EH (cell line): ENCODE measurements at places on chromosomes 2 and 18.
A peak's percentile ranks its signal among the peaks of the same experiment; 100 is the strongest.

- no peak for DNase-seq
Measured at GRCh38 chr18:8468191-8468590, 141.0 kb upstream of the RAB12 start.

DNA sequence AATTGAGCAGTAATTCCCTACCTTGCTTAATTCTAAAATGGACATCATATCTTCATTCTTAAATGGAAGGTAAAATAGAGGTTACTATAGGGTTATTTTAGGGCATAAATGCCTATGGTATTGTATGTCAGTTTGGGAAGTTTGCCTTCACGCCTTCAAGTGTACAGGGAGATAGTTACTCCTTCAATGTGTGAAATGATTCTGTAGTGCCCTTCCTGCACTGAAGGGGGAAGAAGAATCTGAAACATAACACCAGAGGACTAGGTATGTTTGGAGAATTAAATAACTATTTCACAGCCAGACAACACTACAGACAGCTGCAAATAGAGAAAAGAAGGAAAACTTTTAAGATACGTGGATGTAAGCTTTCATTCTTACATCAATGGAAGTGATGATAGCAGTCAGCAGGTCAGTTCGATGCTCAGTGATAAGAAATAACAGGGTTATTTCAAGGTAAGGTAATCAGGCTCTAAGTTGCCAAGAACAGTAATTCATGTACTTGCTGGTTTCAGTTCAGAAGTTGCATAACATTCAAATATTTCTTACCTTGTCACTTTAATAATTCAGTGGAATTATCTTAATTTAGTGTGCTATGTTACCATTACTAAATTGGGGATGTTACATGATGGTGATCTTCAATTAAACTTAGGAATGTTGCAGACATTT, 4.0 kb downstream of the PKP4 start:
- peak; percentile 25 for DNase-seq

DNA sequence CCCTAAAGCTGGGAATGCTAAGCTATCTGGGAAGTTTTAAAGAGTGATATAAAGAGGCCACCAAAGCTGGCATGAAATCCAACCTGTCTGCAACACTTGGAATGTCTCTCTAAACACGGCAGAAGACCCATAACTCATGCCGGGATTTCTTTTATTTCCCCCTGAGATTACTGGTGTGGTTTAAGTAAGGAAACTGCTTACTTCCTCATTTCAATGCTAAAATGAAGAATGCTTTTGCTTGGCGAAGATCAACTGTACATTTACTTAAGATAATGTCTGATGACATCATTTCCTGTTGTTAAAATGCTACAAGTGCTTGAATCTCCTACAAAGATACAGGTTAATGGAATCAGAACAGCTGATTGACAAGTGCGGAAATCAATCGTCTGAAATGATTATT, 353.8 kb upstream of the SALL3 start:
- no peak for DNase-seq

DNA sequence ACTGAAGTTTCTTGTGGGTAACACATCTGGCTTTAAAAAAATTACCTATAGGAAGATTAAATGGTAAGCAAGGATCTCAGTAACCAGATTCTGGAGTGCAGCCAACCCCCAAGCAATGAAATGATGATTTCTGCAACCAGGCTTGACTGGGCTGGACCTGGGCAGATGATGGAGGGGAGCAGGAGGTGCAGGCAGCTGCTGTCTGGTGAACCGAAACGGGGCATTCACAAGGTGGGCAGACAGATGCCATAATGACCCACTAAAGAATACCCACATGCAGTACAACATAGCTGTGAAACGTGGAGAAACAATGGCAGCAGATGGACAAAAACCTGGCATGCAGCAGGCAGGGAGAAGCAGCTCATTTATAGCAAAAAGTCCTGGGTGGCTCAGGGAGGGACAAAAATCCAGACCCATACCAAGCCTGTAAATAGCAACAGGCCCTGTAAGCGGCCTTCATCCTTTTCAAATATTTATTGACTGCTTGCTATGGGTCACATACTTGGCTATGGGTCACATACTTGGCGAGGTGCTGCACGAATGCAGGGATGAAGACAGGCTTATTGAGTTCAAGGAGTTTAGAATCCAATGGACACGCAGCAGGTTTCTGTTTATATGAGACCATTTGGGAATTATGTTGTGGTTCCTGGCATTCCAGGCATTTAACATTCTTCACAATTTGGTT, 244.7 kb downstream of the HRH4 start:
- DNase-seq: peak; percentile 79

- no peak for DNase-seq
Measured at GRCh38 chr2:145797692-145798091, 1277.8 kb upstream of the ZEB2 start.

- peak; percentile 67 for DNase-seq
Measured at GRCh38 chr2:27569398-27569797, 13.4 kb upstream of the ZNF512 start.

DNA sequence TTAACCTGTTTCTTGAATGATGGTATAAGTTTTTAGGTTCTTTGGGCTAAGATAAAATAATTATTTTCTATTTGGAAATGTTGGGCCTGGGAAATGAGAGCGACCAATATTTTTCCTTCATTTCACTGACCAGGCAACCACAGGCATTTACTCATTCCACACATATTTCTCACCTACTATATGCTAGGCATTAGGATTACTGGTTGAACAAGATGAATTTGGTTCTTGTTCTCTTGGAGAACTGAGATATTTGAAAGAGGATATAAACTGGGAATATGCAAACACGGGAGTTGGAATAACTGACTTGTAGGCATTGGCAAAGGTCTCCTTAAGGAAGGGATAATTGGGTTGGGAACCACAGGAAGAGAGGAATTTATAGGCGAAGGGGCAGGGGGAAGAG, 3.9 kb upstream of the MYL1 start:
- DNase-seq: peak; percentile 3

DNA sequence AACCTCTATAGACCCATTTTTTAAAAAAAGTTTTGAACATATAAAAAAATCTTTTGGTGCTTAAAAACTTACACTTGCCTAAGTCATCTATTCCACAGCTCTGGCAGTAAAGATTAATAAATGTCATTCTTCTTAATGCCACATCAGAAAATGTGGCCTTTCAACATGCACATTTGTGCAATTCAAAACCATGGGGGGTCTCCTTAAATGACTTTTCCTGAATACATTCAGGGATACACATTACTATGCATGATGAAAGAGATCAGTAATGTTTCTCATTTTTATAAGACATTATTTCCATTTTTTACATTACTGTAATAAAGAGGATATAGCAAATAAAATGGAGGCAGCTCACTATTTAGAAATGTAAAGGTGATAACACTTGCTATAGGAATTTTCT, 142.3 kb downstream of the RBM43 start:
- DNase-seq: no peak

DNA sequence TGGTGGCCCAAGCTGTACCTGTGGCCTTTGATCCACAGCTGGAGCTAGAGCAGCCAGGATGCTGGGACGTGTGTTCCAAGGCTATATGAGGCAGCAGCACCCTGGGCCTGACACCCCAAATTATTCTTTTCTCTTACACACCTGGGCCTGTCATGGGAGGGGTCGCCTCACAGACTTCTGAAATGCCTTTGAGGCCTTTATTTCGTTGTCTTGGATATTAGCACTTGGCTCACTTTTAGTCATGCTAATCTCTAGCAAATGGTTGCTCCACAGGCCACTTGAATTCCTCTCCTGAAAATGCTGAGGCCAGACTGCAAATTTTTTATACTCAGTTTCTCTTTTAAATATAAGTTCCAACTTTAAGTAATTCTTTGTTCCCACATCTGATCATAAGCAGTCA, 22.0 kb upstream of the IL1R2 start:
- no peak for DNase-seq

DNA sequence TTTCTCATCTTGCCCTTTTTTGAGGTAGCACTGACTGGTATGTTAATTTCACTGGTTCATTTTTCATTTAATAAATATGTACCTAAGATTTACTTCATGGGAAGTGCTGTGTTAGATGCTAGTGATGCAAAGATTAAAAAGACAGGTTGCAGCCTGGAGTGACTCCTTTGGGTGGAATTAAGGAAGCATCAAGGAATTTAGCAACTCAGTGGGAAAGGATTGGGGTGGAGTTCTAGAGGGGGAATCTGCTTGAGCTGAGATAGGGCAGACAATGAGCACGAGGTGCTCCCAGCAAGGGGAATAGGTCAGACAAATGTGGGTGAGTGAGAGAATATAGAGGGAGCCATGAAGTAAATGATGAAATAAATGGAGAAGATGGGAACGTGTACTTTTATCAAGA, 57.0 kb downstream of the LYPD6 start:
- no peak for DNase-seq

GRCh38 chr2:61969376-61969775, 63.9 kb downstream of the COMMD1 start:
- no peak for DNase-seq
